Endothelial cell of umbilical vein (primary cell): ENCODE measurements at places on chromosomes 3 and 15. TPM values are rescaled to one million over a fixed set of nuclear protein-coding genes. Genes with fewer than 3 reads are reported as not detected.

Gene KLHL6
- 5.1 and 5.7 TPM in 2 replicates for polyA plus RNA-seq

GRCh38 chr15:100728371-100729201 lies 126.2 kb downstream of the ASB7 start:
- DNase-seq = no peak

- DNase-seq = no peak
Observed at GRCh38 chr3:130379274-130379673, 33.8 kb downstream of the COL6A5 start.

- DNase-seq = no peak
Observed at GRCh38 chr15:51263116-51263515, 75.3 kb downstream of the CYP19A1 start.

- DNase-seq = no peak
Observed at GRCh38 chr3:151733613-151734012, at the start of gene AADACL2. Gene AADACL2, plus strand, starts transcription at chr3:151733927. Its CDS starts 109 bp downstream, at chr3:151734036.

- DNase-seq = no peak
Observed at GRCh38 chr3:8816106-8816505, 46.7 kb upstream of the OXTR start.

Gene FAM131A
- 29.9 and 34.1 TPM in 2 replicates for polyA plus RNA-seq

GRCh38 chr15:27899583-27900285 lies 199.4 kb downstream of the OCA2 start:
- DNase-seq = no peak

DNA sequence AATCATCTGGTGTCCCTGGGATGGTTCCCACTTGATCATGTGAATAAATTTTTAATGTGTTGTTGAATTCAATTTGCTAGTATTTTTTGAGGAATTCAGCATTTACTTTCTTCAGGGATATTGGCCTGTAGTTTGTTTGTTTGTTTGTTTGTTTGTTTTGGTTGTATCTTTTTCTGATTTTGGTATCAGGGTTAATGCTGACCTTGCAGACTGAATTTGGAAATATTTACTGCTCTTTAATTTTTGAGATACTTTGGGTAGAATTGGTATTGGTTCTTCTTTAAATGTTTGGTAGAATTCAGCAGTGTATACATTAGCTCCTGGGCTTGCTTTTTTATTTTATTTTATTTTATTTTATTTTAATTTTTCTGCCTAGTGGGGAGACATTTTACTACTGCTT lies 803.7 kb downstream of the NAALADL2 start:
- no peak for DNase-seq

GRCh38 chr3:65597226-65597951 lies 441.3 kb downstream of the MAGI1 start:
- peak; percentile 12 for DNase-seq

Gene MYH15
- polyA plus RNA-seq = not detected in 2 replicates
